ENCODE measurements at places on chromosomes 16 and 17.

DNA sequence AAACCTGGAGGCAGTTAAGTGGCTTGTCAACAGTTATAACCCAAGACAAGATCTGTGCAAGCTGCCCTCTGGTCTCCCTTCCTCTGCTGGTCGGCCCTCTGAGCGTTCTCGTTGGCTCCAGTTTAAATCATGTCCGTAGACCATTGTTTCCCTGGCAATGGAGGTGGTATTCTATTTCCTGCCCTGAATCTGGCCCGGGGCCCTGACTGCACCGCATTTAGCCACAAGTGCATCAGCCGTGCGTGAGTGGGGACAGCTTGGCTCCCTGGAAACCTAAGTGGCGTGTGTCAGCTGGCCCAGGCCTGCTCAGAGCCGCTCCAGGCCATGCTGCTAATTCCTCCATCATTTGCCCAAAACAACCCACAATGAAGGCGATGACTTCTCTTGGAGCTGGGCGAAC is 15.0 kb upstream of the MYLK3 start:
- DNase-seq, result no peak

GRCh38 chr17:1212946-1213345 is 33.2 kb upstream of the ABR start:
- no peak for DNase-seq

GRCh38 chr16:88820385-88821025 is 8.8 kb upstream of the APRT start:
- DNase-seq, result no peak

GRCh38 chr16:71226229-71227141 is 4.0 kb downstream of the HYDIN start:
- no peak for DNase-seq

- no peak for DNase-seq
These were observed 1403.8 kb upstream of the GOT2 start for GRCh38 chr16:60137891-60138290.

GRCh38 chr16:73887911-73888310 is 408.7 kb upstream of the PSMD7 start:
- DNase-seq, result no peak

DNA sequence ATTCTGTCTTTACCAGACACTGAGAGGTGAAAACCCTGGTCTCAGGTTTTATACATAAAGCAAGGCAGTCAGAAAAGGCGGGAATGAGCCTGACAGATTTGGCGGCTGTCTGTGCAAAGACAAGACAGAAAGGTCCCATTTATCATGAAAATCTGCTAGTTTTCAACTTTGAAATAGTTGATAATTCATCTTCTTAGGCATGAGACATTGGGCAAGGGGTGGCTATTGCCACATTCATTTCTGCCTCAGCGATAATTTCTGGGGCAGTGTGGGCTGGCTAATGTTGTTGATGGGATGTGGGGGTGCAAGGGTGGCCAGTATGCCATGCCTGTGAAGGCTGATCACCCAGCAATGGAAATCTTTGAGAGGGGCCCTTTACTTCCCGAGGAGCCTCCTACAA is 173.8 kb upstream of the RPH3AL start:
- no peak for DNase-seq

DNA sequence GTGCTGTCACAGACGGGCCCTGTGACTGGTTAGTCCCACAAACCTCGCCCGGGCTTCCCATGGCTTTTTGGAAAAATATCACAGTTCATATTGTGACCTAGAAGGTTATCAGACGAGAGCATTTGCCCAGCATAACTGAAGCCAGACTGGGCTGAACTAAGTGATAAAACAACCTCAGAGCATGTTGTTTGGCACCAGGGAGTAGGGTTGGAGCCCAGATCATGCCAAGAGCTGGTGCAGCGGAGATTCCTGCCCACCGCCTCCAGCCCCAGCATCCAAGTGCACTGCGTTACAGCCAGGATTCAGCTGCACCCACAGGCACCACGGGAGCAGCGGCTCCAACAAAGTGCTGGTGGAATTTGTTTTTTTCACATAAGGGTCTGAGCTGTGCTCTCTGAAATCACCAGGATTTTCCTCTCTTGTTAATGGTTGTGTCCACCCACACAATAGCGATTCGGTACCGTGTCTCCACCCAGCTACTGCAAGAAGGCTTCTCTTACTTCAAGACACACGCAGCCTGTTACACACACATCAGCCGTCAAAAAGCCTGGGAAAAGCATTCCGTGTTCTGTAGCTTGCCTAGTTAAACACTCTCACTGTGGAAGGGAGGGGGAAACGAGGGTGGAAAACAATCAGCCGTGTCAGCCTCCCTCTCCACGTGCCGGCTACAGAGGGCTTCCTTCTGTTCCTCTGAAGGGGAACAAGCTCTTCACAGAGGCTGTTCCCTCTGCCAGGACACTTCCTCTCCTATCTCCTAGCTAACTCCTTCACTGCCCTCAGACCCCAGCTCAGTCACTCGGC is 273.8 kb downstream of the C16orf95 start:
- DNase-seq, result no peak

DNA sequence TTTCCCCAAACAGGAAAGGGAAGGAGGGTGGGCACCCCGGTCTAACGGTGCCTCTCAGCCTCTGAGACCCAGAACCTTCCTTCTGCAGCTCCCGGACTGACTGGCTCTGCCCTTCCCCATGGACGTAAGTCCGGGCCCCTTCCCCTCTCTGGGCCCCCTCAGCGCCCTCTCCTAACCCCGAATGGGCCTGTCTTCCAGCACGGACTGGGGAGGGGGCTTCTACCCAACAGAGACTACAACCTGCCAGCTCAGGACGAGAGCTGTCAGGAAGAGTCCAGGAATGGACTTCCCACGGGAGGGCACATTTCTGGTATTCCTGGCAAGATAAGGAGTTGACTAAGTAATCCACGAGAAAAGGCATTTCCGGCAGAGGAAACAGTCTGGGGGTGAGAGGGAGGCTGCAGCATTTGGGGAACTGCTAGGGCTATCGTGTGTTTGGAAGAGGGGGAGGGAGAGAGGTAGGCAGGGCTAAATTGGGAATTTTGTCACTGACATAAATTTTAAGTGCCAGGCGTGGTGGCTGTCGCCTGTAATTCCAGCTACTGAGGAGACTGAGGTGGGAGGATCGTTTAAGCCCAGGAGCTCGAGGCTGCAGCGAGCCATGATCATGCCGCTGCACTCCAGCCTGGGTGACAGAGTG is 12.1 kb upstream of the ALDOA start:
- no peak for DNase-seq

DNA sequence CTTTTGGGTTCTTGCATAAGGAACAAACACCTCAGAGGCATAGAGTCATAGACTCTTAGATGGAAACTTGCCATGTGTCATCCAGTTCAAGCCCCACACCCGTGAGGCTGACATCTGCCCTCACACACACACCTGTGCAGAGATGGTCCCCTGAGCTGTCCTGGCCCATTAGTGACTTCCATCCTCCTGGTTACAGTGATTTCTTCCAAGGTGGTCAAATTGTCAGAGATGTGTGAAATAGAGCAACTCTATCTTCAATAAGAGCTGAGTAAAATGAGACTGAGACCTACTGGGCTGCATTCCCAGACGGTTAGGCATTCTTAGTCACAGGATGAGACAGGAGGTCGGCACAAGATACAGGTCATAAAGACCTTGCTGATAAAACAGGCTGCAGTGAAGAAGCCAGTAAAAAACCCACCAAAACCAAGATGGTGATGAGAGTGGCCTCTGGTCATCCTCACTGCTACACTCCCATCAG is 342.2 kb upstream of the TNRC6C start:
- no peak for DNase-seq

DNA sequence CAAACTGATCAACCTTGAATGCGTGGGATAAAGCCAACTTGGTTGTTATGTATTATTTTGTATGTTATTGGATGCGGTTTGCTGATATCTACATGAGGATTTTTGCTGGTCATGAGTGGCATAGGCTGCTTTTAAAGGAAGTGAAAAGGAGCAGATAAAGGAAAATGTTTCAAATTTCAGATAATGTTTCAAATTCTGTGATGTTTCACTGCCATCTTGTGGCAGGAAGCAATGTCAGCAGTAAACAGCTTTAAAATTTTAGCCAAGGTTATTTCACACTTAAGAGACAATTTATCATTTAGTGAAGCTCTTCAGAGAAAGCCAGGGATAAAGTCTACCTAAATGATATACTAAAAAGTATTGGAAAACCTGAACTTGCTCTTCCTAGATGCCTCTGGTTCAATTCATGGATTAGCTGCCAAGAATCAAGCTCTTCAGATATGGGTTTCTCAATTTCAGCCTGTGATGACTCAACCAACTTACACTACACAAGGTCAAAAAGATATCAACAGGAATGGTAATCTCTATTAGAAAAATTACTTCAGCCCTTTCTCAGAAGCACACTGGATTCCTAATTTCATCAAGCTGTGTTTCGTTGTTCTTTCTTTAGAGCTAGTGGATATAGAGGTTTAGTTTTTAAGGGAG is 136.0 kb upstream of the C17orf78 start:
- DNase-seq, result no peak

DNA sequence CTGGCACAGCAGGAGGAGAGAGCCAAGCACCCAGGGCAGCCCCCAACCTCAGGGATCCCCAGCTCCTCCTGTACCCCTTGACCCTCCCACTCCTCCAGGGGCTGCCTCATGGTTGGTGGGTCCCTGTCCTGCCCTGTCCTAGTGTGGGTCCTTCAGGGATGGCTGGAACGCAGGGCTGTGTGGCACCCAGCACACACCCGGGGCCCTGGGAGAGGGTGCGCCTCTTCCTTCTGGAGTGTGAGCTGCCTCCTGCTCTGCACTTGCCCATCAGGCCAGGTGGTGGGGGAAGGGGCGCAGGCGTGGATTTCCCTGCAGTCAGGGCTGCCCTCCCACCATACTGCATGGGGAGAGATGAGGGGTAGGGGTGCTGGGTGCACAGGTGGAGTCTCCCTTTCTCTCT is 42.6 kb downstream of the SOCS1 start:
- no peak for DNase-seq

DNA sequence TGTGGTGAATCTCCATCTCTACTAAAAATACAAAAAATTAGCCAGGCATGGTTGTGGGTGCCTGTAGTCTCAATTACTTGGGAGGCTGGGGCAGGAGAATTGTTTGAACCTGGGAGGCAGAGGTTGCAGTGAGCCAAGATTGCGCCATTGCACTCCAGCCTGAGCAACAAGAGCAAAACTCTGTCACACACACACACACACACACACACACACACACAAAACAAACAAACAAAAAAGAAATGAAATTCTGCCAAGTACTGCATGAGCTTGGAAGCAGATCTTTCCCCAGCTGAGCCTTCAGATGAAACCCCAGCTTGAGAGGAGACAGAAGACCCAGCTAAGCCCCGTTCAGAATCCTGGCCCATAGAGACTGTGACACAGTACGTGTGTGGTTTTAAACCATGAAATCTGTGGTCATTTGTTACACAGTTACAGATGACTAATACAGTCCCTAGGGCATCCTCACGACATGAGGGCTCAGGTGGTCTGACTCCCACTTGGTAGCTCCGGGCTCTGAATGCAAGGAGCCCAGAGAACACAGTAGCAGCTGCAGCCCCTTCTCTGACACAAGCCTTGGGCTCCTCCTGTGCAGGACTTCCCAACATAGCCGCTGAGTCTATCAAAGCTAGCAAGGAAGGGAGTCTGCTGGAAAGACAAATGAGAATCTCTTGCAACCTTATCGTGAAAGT is 132.8 kb downstream of the SEC14L1 start:
- no peak for DNase-seq

- no peak for DNase-seq
These were observed 467.3 kb downstream of the KCNJ2 start for GRCh38 chr17:70636517-70637133.

GRCh38 chr16:28492511-28492910 is 637 bp upstream of the CLN3 start:
- DNase-seq, result no peak

DNA sequence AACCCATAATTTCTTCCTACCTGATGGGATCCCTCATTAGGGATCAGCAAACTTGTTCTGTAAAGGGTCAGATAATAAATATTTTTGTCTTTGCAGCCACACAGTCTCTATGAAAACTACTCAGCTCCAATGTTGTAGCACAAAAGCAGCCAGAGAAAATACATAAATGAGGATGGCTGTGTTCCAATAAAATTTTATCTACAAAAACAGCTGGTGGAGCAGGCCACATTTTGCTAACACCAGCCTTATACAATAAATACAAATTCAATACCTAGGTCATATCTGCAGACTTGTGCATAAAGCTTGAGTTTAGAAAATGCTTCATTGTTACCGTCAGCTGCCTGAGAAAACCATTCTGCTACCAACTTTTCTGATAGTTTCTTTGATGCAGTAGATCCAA is 38.4 kb upstream of the INTS2 start:
- no peak for DNase-seq

GRCh38 chr17:52831536-52831935 is 673.0 kb upstream of the CA10 start:
- DNase-seq, result no peak

DNA sequence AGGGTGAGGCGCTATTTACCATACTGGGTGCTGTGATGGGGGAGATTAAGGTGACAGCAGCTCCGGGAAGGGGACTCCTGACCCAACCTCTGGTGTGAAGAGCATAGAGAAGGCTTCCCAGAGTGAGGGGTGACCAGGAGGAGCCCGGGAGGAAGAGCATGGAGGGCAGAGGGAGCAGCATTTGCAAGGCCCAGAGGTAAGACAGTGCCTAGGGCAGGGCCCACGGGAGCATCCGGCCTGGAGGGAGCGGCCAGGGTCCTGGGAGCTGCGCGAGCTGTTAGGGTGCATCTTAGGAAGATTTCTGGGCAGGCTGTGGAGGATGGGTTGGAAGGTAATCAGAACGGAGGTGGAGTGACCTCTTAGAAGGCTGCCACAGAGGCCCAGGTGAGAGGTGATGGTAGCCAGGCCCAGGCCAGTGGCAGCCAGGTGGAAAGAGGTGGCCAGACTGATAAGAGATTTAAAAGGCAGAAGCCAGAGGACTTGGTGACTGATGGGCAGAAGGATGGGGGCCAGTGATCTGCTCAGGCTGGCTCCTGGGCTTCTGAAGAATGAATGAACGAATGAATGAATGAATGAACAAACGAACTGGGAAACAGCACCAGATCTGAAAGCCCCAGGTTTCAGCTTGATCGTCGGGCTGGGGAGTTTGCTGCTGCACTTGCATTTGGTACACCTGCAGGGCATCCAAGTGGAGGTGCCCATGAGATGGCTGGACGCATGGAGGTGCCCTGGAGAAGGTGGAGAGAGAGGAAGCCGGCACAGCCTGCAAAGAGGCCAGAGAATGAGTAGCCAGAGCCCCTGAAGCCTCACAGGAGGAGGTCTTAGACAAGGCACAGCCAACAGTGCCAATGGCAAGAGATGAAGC is 13.0 kb upstream of the TMEM92 start:
- DNase-seq, result no peak

All from ecto neural progenitor cell (in vitro differentiated cells).